ENCODE measurements at places on chromosomes 5 and 9.

- DNase-seq, result no peak
Observed at GRCh38 chr5:157186309-157187045, 5.8 kb downstream of the ITK start.

- no peak for DNase-seq
Observed at GRCh38 chr9:114497236-114497635, 8.0 kb downstream of the WHRN start.

- DNase-seq, result no peak
Observed at GRCh38 chr9:88087906-88088305, 50.4 kb downstream of the SPATA31C2 start.

DNA sequence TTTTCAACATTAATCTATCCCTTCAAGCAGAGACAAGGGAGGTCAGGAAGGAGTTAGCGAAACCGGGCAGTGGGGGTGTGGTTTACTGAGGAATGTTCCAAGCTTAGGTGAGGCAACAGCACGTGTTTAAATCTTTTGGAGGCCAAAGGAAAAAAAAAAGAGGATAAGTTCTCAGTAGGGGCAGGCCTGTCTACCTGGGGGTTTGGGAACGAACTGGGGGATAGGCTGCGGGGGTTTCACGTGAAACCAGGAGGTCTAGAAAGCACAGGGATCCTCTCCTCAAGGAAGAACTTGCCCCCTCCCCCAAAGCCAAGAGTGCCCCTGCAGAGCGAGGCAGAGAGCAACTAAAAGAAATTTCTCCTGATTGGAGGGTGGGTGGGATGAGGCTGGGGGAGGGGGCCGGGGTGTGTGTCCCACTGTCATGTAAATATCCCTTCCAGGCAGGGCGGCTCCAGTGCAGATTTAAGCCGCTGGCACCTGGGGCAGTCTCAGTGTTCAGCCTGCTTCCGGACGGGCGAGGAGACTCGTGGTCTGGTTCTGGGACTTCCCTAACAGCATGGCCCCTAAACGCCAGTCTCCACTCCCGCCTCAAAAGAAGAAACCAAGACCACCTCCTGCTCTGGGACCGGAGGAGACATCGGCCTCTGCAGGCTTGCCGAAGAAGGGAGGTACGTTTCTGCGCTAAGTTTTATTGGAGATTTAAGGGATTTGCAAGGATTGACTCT lies 5.5 kb upstream of the SET start:
- peak; percentile 39 for DNase-seq

- no peak for DNase-seq
Observed at GRCh38 chr9:135901031-135901758, 6.2 kb downstream of the CAMSAP1 start.

Data from BE2C (cell line).